ENCODE measurements at places on chromosomes 1 and 21.

DNA sequence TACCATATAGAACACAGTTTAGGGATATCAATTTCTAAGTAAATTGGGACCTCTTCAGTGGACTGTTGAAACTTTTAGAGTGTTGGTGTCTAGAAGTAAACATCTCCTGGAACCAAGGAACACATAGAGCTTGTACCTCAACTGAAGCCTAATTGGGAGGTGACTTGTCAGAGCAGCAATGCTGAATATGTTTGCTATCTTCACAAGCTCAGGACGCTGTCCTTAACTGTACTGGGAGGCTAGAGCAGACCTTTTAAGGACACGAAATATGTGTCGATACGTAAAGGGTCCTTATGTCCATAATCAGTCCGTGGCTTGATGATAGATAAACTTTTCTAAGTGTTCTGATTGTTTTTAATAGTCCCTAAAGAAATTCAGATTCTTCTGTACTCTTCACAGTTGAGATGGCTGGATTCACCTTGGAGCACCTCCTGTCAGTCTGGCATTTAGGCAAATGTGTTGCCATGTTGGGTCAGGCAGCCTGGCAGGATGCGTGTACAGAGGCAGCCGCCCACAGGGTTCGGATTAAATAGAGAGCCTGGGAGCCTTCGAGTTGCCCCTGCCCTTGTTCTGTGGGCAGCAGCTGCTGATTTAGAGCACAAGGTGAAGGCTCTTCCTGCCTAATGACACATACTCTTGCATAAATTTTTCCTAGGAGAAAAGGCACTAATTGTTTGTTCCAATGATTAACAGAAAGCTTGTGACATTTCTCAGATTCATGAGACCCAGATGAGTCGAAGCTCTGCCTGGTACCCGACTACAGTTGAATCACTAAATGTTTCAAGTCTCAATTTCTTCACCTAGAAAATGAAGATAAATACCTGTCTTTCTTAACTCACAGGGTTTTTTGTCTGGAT, 3.6 kb downstream of the ACTN2 start:
- DNase-seq: no peak

DNA sequence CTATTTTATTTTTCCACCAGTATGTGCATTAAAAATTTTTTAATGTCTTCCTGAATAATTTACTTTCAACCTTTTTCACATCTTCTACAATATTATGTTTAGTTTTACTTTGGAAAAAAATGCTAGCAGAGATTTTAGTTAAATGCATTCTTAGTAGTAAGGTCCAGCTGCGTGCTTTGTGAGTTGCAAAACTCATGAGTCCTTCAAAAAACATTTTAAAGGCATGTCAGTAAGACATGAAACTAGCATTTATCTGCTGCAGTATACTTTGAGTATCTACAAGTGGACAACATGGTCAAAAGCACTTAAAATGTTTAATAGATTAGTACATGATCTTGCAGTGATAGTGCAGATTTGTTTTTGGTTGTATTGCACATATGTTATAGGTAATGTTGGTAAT, 139.0 kb downstream of the HS2ST1 start:
- DNase-seq: no peak

DNA sequence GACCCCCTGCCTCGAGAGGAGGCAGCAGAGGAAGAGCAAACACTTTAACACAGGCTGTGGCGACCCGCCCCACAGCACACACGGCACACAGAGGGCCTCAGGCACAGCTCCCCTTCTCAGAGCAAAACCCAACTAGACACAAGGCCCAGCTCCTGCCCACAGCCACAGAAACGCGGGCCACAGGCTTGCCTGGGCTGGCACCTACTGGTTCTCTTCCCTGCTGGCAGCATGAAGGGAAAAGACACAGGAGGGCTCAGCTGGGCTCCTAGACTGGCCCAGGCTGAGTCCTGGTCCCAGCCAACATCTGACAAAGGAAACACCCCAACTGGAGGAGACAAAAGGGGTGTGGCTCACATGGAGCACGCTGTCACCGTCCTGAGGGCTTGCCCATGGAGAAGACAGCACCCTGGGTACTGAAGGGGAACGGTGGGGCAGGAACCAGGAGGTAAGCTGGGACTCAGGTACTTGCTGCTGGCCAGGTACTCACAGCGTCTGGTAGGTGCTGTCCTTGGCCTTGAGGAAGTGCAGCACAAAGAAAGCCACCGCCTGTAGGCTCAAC, 3.5 kb downstream of the CD164L2 start:
- DNase-seq: no peak

- DNase-seq: no peak
Observed at GRCh38 chr1:116491700-116492357, 79.0 kb downstream of the CD58 start.

GRCh38 chr1:206854401-206855129, 10.9 kb upstream of the IL20 start:
- DNase-seq: no peak
